Hematopoietic multipotent progenitor cell treated with erythropoietin and hydrocortisone succinate and interleukin-3 and kit ligand, for 15 days (in vitro differentiated cells): ENCODE measurements at places on chromosomes 4 and X.

DNA sequence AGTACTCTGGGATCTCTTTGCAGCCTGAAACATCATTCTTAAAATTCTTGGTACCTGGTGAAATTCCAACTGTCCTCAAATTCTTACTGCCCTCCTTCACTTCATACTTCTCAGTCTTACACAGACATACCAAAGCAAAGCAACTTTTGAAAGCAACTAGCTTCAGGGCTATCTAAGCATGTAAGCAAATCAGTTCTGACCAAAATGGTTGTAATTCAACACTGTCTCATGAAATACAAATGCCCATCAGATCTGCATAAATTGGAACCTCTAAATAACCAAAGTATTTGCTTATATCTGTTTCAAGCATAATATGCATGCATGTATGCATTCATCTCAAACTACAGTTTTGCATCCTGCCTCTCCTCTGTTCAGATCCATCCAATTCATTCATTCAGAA, 308.1 kb upstream of the PPARGC1A start:
- DNase-seq = no peak

GRCh38 chr4:125315576-125316400, 1.0 kb downstream of the FAT4 start:
- DNase-seq = no peak

DNA sequence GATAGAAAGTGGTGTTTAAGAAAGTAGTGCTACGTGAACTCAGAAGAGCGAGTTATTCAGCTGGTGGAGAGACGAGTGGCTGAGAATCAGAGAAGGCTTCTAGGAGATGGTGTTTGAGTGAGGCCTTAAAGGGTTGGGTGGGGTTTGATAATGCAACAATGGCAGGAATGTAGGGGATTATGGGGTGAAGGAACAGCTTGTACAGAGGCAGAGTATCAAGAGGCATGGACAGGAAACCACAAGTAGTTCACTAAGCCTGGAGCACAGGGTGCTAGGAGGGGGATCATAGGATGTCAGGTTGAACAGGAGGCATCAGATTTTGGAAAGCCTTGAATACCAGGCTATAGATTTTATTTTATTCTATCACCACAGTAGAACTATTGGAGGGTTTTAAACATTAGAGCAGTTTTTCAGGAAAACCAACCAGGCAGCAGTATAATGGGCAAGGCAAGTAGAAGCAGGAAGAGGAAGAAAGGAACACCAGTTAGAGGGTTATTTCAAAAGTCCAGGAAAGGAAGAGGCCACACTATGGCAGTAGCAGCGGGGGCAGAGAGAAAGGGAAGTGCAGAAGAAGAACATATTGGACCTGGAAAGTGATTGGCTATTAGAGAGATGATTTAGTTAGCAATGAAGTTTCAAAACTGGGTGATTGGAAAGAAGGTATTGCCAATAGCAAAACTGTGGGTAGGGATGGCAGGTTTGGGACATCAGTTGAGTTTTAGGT, 99.2 kb downstream of the DOCK11 start:
- no peak for DNase-seq

DNA sequence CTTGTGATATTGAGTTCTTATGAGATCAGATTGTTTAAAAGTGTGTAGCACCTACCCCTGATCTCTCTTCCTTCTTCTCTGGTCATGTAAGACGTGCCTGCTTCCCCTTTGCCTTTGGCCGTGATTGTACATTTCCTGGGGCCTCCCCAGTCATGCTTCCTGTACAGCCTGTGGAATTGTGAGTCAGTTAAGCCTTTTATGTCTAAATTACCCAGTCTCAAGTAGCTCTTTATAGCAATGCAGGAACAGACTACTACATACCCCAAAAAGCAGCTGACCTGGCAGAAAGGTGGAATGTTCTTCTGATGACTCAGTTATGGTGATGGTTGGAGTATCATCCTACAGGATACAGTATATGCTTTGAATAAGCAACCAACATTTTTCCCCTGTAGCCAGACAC, 11.4 kb upstream of the MCUB start:
- DNase-seq = no peak

GRCh38 chr4:173415885-173416653, 17.2 kb upstream of the SCRG1 start:
- DNase-seq = no peak

DNA sequence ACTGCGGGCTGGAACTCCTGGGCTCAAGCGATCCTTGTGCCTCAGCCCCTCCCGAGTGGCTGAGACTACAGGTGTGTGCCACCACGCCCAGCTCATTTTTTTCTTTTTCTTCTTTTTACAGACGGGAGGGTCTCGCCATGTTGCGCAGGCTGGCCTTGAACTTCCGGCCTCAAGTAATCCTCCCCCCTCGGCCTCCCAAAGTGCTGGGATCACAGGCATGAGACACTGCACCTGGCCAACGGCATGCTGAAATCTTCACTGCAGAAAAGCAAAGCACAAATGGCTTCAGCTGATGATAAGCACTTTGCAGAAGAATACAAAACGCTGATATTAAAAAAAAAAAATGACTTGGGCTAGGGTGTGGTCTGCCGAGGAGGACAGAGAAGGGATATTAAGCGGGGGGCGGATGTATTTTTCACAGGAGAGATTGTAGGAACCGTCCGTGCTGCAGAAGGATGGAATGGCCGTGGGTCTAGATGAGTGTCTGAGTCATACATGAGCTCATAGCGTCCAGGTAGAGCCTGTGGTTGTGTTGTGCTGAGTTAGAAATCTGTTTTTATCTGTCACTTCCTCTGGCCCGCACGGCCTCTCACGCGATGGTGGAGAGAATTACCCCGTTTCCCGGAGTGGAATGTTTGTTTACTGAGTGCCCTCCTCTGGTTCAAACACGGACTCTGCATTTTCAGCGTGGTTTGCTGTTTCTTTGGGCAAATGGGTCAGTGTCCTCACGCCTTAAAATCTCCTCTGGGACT, 8.5 kb upstream of the AKAP17A start:
- no peak for DNase-seq

- DNase-seq = no peak
Measured at GRCh38 chrX:31629195-31629594, 557.4 kb upstream of the FTHL17 start.

DNA sequence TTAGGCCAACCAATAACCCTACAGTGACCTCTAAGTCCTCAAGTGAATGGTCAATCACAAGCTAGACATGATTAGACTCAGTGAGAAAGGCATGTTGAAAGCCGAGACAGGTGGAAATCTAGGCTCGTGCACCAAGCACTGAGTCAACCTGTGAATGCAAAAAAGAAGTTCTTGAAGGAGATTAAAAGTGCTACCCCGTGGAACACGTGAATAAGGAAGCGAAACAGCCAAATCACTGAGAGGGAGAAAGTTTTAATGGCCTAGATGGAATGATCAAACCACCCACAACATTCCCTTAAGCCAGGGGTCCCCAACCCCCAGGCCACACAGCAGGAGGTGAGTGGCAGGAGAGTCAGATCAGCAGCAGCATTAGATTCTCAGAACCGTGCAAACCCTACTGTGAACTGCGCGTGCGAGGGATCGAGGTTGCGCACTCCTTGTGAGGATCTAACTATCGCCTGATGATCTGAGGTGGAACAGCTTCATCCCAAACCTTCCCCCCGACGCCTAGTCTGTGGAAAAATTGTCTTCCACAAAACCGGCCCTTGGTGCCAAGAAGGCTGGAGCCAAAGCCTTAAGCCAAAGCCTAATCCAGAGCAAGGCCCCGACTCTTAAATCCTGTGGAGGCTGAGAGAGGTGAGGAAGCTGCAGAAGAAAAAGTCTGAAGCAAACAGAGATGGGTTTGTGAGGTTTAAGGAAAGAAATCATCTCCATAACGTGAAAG, 19.5 kb upstream of the PDE6B start:
- DNase-seq = no peak

- DNase-seq = no peak
Measured at GRCh38 chrX:77668391-77669237, 117.4 kb downstream of the ATRX start.

DNA sequence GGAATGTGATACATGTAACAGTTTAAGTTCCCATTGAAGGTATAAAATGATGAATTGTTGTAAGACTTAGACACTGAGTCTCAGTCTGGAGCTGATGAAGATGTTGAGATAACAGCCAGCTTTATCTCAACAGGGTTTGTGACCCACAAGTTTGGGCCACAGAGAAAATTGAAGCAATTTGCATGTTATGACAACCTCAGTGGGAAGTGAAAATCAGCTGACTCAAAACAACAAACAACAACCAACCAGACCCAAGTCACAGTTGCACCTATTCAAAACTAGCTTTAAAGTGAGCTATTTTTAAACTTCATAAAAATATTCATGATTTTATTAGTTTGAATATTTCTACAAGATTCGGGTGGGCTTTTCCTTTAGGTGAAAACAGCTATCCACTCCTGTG, 8.0 kb downstream of the SFRP2 start:
- no peak for DNase-seq

DNA sequence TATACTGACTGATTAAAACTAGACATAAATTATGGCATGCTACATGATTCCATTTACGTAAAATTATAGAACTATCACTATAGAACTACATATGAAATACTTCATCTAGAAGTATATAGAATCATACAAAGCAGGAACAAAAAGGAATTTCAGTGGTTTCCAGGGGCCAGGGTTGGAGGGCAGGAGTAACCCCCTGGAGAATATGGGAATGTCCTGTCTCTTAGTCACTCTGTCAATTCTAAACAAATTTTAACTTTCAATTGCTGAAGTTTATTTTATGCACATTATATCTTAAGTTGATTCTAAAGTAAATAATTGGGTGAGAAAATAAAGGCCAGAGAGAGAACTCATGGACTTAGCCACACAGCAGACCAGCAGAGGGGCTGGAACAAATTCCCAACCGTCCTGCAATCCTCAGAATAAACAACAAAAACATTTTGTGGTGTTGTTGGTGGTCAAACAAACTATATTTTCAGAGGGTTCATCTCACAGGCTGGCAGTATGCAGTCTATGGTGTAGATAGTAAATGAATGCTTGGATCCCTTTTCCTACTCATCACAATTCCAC, 476.9 kb upstream of the SLIT2 start:
- DNase-seq = no peak

GRCh38 chr4:140256941-140257340, 103.0 kb upstream of the MAML3 start:
- no peak for DNase-seq

GRCh38 chr4:145663194-145663593, 16.8 kb upstream of the C4orf51 start:
- no peak for DNase-seq

DNA sequence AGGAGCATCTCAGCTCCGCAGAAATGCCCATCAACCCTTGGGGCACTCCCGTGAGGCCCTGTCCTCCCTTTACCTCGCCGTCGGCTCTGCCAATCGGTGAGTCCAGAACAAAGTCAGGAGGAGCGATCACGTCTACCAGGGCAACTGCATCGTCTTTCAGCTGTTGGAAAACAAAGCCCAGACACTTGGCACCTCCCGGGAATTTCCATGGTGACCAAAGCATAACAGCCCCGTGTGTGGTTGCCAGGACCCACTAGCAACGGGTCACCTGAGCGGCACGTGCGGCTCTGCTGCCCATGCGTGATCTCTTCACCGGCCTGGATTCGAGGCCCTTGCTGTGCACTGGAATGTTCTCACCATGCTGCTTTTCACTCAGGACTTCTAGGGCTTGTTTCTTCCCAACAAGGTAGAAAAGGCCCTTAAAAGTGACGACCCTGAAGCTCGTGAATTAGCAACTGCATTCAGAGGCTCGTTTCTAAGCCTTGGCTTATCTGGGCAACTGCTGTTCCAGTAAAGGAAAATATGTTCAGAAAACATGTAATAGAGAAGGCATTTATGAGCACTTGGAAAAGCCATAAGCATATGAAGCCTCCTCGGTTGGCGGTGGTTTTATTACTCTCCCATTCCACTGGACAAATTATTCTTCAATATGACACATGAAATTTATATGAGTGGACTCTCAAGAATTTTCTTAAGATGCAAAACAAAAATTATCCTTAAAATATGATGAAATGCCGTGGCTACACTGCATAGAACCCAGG, 69.5 kb downstream of the ACOX3 start:
- no peak for DNase-seq

GRCh38 chr4:18611026-18611425, 589.5 kb upstream of the LCORL start:
- no peak for DNase-seq

DNA sequence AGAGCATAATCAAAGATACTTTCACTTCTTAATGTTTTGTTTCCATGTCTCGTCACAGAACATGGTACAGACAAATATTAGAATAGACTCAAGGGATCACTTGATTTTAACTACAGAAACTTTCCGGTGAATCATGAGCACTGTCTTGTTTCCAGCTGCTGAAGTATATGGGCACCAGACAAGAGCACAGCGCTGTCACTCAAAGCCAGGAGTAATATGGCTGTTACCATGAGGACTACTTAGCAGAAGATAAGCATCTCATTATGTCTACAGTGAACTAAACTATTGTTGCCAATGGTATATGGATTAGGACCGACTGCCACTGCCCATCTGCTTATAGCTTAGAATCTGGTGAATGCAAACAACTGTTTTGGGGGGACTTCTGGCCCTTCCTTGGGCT, 34.3 kb downstream of the MECP2 start:
- DNase-seq = no peak

DNA sequence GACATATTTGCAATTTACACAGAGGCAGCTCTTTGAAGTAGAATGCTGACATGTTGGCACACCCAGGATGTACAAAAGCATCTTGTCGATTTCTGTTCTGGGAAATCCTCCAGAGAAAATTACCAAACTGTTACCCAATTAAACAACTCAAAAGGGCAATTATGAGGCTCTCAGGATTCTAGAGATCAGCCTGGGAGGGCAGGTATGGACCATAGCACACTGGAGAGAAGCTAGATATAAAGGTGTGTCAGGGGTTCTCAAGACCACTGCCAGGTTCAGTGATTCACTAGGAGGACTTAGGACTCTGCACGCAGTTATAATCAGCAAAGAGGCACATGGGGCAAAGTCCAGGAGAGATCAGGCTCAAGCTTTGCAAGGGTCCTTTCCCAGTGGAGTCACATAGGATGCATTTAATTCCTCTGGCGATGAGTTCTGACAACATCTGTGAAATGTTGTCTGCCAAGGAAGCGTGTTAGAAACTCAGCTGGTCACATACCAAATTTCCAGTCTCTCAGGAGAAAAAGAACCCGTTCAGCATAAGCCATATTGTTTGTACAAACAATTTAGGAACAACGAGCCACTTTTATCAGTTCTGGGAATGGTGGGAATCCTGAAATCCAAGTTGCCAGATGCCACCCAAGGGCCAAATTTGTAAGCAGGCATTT, 100.8 kb downstream of the SYTL5 start:
- no peak for DNase-seq

- DNase-seq = no peak
Measured at GRCh38 chr4:118235566-118236120, 117.2 kb downstream of the PRSS12 start.

GRCh38 chrX:37454537-37455285, 105.5 kb downstream of the PRRG1 start:
- no peak for DNase-seq

- DNase-seq = no peak
Measured at GRCh38 chr4:127400276-127400675, 232.5 kb upstream of the INTU start.

- no peak for DNase-seq
Measured at GRCh38 chr4:66062921-66063320, 392.6 kb upstream of the EPHA5 start.

GRCh38 chr4:548976-549375, 27.1 kb downstream of the TMEM271 start:
- no peak for DNase-seq
